ENCODE measurements at places on chromosomes 6 and 20.

DNA sequence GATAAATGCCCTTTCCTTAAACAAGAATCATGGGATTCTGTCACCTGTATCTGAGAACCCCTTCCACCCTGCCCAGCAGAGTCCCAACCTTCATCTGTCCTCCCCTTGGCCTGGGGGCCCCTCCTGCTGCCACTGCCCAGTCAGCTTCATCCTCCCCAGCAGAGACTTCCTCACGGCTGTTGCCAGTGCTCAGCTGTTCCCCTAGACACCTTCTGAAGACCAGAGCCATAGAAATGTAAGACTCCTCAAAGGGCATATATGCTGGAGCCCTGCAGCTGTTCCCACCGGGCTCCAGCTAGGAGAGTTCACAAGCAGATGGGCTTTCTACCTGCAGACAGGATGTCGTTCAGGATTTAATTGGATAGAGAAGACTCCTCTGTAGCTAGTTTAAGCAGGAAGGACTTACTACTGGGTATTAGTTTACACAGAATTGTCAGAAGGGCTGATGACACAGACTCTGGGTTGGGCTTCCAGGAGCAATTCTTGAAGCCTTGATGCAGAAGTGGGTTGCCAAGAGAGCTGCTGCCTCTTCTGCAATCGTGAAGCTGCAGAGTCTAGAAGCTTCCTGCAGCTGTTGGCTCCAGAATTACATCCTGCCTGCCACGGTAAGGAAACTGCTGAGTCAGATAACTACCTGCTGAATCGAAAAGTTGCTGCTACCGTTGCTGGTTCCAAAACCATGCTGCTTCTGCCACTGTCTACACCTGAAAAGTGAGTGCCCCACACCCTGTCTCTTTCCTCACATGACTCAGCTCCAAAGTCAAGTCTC is 57.1 kb upstream of the MLN start:
- DNase-seq, result no peak

DNA sequence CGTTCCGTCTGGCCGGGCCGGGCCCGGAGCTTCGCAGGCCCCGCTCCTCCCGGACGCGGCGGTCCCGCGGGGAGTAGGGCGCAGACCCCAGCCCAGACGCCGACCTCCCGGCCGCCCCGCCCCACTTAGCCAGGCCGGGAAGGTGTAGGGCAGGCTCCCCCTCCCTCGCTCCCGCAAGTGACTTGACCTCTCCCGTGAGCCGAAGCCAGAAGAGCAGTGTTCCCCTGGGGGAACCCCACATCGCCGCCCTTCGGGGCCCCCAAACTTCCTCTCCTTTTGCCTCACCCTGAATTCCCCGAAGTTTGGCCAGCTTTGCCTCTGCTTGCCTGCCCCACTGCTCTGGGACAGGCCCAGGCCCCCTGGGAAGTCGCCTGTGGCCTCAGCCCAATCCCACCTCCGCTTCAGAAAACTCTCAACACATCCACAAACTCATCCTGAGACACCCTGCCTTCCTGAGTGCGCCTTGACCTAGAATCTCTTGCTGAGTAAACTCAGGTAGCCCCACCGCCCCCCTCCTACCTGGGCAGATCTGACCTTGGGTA is 524 bp upstream of the NOL4L start:
- no peak for DNase-seq

- DNase-seq, result no peak
Measured at GRCh38 chr6:132866762-132867449, 52.5 kb downstream of the RPS12 start.

DNA sequence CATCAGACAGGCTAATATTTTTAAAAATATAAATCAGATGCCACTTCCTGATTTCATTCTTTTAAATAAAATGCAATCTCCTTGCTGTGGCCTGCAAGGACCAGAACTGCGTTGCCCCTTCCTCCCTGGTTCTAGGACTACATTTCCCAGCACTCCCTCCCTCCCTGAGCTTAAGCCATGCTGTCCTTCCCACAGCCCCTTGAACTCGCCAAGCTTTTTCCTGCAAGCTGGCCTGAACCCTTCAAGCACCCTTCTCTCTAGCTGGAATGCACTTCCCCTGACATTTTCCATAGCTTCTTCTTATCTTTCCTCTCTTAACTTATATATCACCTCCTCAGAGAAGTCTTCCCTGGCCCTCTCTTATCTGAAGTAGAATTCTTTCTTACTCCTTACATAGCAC is 6.1 kb upstream of the DOK5 start:
- DNase-seq, result no peak

DNA sequence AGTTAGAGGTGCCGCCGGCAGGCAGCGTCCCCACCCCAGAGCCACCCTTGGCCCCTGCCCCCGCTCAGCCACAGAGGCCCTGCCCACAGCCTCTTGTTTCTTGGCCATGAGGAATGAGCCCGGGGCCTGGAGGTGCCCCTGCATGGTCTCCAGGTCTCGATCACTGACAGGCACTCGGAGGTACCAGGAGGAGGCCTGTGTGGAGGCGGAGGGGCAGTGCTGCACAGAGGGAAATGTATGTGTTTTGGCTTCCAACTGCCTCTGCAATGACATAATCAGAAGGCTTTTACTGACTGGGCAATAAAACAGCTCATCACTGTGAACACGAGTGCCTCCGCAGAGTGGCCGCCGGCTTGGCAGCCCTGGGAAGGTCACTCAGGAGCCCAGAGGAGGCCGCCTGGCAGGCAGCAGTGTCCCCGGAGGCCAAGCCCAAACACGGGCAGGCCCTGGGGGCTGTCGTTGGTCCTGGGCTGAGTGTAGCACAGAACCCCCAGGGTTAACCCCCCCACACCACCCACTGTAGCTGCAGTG is 61.1 kb upstream of the GATA5 start:
- no peak for DNase-seq

DNA sequence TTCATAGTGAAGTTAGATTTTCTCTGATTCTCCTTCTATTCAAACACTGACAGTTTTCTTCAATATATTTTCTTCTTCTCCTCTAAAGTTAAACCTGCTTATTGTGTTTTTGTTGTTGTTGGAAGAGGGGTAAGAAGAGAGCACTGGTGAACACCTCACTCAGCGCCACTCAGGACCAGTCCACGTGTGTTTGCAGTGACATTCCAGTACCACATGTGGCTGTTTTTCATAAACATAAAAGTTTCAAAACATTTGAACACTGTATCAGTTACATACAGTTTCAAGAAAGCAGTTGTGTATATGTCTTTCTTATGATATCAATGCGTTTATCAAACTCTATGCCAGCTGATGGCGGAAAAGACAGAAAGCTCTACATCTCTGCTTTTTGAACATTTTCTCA is 86.7 kb downstream of the HMGCLL1 start:
- DNase-seq, result no peak

- no peak for DNase-seq
Measured at GRCh38 chr6:7561153-7561964, 19.9 kb downstream of the DSP start.

DNA sequence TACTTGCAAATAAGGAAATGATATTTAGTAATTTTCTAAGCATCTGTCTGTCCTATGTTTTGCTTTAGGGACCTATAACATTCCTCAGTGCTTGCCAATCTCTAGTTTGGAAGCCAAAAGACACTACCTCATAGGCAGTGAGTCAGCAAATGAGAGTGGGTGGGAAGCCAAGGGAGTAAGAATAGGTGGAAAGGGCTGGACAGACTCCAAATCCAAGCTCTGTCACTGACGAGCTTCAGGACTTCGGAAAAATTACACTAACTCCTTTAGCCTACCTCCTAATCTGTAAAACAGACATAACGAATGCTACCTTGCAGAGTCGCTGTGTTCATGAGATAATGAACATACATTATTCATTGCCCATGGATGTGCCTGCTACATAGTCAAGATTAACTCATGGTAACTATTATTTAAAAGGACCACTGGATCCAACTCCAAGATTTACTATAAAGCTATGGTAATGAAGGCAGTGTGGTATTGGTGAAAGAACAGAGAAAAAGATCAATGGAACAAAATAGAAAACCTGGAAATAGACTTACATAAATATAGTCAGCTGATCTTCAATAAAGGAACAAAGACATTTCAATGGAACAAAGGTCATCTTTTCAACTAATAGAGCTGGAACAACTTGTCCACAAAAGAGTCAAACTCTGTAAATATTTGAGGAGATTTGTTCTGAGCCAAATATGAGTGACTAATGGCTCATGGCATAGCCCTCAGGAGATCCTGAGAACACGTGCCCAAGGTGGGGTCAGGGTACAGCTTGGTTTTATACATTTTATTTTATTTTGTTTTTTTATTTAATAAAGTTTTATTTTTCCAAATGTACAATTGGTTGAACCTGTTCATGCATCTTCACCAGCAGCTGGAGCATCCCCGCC is 64.1 kb downstream of the FAM50B start:
- DNase-seq, result no peak

DNA sequence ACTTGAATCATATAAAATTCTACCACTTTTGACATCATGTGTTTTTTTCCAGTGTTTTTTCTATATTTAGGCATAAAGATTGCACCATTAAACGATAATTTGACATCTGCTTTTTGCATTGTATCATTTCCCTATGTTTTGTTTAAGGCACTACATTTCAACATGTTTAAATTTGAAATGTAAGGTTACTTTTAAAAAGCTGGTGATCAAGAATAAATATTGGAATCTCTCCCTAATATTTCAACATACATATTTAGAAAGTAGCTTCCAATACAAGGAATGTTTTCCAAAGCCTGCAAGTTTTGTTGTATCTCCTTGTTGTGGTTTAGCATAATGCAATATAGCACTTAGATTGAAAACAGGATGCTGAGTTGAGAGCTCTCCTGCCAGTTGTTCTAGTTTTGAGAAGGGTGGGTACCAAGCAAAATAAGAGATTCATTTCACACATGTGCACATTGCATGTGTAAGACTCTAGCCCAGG is 76.5 kb downstream of the SYNJ2 start:
- no peak for DNase-seq

GRCh38 chr20:53922901-53923314 is 147.5 kb downstream of the BCAS1 start:
- no peak for DNase-seq

GRCh38 chr20:10497283-10497682 is 62.2 kb downstream of the SLX4IP start:
- DNase-seq, result no peak

- no peak for DNase-seq
Measured at GRCh38 chr6:170470734-170471133, 82.4 kb downstream of the PSMB1 start.

DNA sequence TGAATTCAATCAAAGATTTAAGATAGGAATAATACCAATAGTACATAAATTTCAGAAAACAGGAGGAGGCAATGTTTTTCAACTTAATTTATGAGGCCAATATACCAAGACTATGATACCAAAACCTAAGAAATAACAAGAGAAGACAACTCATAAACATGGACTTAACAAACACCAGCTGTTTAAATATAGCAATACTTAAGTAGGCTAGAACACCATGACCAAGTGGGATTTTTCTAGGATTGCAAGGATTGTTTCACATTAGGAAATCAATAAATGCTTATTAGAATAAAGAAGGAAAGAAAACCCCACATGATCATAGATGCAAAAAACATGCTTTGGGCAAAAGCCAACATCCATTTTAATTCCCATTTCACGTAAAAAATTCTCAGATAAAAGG is 355.1 kb downstream of the EPM2A start:
- no peak for DNase-seq

DNA sequence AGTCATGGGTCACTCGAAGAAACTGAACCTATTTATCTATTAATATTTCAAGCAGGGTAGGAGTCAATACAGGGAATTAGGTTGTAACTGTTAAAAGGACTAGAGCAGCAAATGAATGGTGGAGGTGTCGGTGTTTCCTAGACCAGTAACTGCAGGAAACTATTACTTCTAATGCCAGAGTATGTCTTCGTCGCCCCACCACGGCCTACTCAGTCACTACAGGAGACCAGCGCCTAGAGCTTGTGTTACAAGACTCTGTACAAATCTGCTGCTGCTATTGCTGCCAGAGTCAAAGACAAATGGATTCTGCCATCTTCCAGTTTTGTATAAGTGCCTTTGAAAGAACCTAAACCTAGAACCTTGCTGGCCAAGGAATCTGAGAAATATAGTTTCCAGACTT is 343.9 kb downstream of the SOX4 start:
- no peak for DNase-seq

DNA sequence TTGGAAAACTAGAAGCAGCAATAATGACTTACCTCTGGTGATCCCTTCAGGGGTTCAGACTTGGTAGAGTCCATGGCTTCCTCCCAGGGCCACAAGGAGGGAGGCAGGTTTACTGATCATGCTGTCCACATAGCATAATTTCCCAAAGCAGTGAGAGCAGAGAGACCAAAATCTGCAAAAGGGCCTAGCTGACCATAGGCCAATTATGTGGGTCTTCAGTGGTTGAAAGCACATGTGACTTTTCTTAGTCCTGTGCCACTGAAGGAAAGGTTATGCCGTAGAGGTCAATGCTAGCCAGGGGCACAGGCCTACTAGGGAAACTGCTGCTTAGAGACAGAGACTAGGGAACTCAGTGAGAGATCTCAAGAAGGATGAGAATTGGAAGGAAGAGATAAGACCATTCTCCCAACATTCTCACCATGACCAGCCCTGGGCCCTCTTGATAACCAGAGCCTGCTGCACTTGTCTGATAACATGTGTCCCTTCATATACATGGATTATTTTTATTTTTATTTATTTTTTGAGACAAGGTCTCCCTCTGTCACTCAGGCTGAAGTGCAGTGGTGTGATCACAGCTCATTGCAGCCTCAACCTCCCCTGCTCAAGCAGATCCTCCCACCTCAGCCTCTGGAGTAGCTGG is 2.0 kb upstream of the GTPBP2 start:
- no peak for DNase-seq

DNA sequence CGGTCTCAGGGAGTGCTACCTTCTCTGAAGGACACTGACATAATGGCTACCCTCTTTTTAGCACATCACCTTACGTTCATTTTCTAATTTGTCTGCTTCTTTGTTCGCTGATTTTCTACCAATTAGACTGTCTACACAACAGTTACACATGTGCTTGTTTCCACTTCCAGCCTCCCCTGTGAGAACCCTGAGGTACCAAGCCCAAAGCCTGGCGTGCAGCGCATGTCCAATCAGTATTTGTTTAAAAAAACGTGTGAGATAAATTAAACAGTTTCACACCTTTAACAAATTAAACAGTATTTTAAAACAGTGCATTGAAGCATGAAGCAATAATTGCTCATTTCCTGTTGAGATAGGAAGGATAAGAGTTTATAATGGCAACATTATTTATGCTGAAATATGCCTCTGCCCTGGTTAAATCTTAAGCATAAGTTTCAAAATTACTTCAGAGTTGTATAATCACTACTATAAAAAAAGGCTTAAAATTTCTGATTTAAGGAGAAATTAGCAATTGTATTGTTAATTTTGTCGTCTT is 88.9 kb downstream of the MAP3K5 start:
- DNase-seq, result no peak

GRCh38 chr6:75431379-75431778 is 62.2 kb downstream of the FILIP1 start:
- DNase-seq, result no peak

- no peak for DNase-seq
Measured at GRCh38 chr20:36988494-36988966, 37.0 kb upstream of the SAMHD1 start.

GRCh38 chr20:50758992-50759391 is 27.6 kb downstream of the PARD6B start:
- peak; percentile 37 for DNase-seq

DNA sequence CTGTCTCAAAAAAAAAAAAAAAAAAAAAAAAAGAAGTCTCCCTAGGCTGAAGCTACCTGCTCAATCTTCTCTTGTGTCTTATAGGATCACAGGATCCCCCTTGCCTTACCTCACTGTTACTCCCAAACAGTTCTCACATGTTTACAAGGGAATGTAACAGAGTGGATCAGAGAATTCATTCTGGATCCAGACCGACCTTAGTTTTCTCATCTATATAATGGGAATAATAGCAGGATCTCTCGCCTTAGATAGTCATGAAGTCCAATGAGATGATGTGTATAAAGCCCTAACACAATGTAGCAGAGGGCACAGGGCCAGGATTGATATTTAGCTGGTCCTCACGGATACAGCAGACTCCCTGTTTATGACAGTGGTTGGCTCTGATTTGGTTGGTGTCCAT is 2.3 kb upstream of the FAM110A start:
- no peak for DNase-seq
